ENCODE measurements at places on chromosomes 6 and 20. TPM values are rescaled to one million over a fixed set of nuclear protein-coding genes. Genes with fewer than 3 reads are reported as not detected.

DEFB132 gene
- not detected for total RNA-seq

GSTA2 gene
- not detected for total RNA-seq

ORC3 gene
- 58.7 TPM for total RNA-seq

MAN1A1 gene
- total RNA-seq: not detected

TSPO2 gene
- not detected for total RNA-seq

CST11 gene
- not detected for total RNA-seq

HEY2 gene
- total RNA-seq: not detected

HMGN3 gene
- total RNA-seq: 336 TPM

COL19A1 gene
- not detected for total RNA-seq

CYP24A1 gene
- total RNA-seq: 0.27 TPM

C6orf52 gene
- total RNA-seq: 0.49 TPM

CTCFL gene
- 0.03 TPM for total RNA-seq

SLC22A16 gene
- 2.0 TPM for total RNA-seq

PTGIS gene
- 15.3 TPM for total RNA-seq

DSTN gene
- 305 TPM for total RNA-seq
